NCI-H1436 (cell line): ENCODE measurements at places on chromosomes 4 and X.

GRCh38 chr4:15162046-15162445 is 159.8 kb downstream of the CPEB2 start:
- no peak for DNase-seq

DNA sequence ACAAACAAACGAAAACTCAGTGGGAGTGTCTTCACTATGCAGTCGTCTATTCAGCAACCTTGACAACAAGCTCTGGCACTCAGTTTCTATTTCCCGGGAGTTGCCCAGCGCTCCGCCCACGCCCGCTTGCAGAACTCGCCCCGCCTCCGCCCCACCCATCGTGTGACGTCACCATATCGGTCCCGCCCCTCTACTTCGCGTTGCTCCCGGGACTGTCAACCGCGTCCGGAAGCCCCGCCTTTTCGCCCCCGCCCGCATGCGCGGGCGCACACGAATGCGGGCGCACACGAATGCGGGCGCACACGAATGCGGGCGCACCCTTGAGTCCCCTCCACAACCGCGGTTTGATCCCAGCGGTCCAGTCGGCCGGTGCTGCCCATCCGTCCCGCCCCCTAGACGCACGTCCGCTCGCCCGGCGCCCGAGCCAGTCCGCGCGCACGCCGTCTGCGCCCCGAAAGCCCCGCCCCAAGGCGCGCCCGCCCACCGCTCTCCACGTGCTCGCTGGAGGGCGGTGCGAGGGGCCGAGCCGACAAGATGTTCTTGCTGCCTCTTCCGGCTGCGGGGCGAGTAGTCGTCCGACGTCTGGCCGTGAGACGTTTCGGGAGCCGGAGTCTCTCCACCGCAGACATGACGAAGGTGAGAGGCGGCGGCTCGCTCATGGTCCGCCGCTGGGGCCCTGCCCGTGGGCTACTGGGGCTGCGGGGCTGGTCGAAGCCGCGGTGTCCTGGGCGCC is at the start of gene LAP3:
Gene LAP3 (plus strand): TSS at position 267 of the 733 bp plus-strand sequence. CDS start 268 bp downstream, at position 535.
- peak; percentile 73 for DNase-seq

GRCh38 chr4:89492581-89493071 is 185.0 kb upstream of the GPRIN3 start:
- DNase-seq: no peak

DNA sequence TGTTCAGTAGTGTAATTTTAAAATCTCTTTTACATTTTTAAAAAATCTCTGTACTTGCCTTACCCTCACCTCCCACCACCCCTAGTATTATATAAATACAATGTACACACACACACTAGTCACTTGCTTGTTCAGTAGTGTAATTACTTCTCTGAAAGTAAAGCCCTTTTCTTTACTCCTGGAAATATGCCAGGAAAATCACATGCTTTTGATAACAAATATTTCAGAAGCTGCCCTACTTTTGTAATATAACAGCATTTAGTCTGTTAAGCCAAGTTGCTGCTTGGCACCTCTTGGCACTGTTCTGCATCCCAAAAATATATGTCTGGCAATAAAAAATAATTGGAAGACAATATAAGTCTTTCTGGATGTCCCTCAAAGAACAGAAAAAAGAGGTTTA is 172.8 kb upstream of the APOOL start:
- no peak for DNase-seq

- no peak for DNase-seq
These were observed 82.3 kb downstream of the SPRY1 start for GRCh38 chr4:123478859-123479345.

DNA sequence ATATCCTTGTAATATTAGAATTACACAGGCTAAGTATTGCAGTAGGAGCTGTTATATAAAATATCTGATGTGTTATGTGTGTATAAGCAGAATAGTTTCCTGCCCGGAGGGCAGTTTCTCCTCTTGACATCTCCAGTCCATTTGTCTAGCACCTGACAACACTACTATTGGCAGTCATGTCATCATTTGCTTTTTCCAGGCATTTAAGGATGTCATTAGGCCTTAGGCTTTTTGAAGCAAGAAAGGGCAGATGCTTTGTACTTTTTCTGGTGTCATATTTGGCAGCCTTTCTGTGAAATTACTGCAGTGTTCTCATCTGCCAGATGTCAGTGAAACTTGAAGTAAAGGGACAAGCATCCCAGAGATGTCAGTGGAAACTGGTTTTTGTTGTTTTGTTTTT is 2017.6 kb upstream of the IGFBP7 start:
- peak; percentile 8 for DNase-seq
